ENCODE measurements at places on chromosomes 7 and 10.

DNA sequence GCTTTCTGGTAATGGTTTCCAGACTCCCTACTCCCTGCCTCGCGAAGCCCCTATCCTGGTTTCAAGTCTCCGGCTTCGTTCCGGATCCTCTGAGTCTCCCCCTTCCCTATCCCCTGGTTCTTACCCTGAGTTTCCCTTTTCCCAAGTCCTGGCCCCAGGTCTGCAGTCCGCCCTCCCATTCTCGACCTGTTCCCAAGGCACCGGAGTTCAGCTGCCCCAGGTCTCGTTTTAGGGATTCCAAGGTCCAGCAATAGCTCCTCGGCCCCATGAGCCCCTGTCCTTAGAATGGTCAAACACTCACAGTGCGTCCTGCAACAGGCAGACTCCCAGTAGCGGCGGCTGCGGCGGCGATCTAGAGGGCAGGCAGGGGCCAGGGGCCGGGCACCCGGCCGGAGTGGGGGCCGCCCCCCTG is 274 bp downstream of the PITX3 start:
- DNase-seq: peak; percentile 54

GRCh38 chr7:27911920-27912319 is 172.0 kb downstream of the TAX1BP1 start:
- DNase-seq: no peak

GRCh38 chr7:103388469-103389140 is 41.2 kb downstream of the PSMC2 start:
- DNase-seq: peak; percentile 20

GRCh38 chr10:61081301-61081700 is 137.3 kb upstream of the RHOBTB1 start:
- no peak for DNase-seq

DNA sequence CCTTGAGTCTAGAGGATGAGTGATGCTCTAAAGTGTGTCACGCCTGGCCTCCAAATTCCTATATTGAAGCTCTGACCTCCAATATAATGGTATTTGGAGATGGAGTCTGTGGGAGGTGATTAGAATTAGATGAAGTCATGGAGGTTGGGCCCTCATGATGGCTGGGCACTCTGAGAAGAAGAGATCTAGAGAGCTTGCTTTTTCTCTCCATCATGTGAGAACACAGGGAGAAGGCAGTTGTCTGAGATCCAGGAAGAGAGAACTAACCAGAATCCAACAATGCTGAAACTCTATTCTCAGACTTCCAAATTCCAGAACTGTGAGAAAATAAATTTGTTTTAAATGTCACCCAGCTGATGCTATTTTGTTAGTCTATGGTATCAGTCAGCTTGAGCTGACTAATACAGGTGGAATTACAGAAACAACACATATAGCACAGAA is 15.1 kb downstream of the RNF216 start:
- no peak for DNase-seq

- no peak for DNase-seq
Measured at GRCh38 chr7:83446102-83446669, 202.8 kb downstream of the SEMA3E start.

GRCh38 chr10:35339942-35340341 is 3.6 kb downstream of the CCNY start:
- DNase-seq: no peak

DNA sequence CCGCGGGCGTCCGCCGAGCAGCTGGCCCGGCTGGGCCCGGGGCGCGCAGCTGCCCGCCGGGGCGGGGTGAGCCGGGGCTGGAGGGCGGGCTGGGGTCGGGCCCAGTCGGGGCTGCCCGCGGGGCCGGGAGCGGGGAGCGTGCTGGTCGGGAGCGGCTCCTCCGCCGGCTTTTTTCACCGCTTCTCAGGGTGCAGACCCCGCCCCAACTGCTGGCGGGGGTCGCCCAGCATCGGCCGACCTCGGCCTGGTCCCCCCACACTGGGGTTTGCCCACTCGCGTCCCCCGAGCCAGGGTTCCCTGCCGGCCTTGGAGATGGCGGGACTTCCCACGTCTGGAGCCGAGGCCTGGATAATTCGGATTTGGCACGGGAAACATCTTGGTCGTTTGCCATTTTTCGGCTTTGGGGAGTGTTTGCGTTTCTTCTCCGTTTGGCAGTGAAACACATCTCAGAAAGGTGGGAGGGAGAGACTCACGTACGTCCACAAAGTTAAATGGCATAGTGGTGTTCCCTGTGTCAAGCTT is 432 bp downstream of the TMEM248 start:
- peak; percentile 47 for DNase-seq

GRCh38 chr7:55504967-55505658 is 67.2 kb downstream of the VOPP1 start:
- DNase-seq: no peak

DNA sequence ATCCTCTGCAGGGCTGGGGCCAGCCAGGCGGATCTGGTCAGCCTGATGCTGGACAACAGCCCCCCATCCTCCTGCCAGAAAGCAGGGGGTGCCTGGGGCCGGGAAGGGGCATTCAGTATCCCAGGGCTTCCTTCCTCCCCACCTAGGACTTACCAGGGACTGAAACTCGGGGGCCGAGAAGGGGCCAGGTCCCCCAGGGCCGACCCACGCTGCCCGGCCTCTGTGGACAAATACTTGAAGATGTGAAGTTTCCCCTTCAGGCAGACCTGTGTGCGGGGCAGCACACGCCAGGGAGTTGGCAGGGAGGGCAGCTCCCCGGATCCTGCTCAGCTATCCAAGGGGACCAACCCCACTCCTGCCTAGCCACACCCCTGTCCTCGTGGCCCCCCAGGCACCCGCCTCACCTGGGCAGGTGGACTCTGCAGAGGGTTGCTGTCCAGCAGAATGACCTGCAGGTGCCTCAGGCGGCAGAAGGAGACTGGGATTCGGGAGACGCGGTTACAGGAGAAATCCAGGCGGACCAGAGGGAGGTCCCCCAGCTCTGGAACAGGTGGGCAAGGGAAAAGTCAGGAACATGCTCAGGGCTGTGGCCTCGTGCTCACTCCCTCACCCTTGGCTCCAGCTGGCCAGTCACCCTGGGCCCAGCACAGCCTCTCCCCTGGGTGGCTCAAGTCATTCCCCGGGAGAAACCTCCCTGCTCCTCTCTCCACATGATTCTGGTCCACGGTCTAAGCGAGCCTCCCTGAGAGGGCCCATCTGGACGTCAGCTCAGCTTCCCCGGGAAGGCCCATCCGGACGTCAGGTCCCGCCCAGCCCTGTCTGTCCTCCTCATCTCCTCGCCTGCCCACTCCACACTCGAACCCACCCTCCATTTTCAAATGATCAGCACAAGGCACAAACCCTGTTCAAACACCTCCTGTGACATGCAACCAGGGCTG is 4.8 kb upstream of the SAP25 start:
- DNase-seq: no peak

- no peak for DNase-seq
Measured at GRCh38 chr7:27148031-27148755, 619 bp upstream of the HOXA6 start.

DNA sequence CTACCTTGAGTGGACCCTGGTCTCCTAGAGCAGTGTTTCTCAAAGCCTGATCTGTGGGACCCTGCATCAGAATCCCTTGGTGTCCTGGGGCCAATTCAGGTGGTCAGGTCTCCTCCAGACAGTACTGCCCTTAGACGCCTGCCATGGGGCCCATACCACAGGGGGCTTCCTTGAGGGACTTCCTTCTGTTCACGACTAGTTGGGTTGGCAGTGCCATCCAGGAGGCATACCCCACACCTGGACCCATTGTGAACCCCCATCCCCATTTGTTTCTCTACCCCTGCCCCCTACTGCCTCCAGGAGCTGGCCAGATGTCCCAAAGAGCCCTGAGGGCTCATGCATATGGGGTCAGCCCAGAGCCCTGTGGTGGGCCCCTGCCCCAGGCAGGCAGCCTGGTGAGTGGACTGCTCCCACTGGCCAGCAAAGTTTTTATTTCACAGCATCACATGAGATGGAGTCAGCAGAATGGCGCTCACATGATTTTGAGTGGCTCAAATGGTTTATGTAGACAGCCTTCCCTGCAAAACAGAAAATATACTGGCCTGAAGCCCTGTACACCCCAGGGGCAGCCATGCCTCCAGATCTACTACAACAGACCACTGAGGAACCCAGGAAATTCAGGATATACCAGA is 259.9 kb upstream of the ZMIZ1 start:
- no peak for DNase-seq

GRCh38 chr10:15238555-15239335 is 70.3 kb upstream of the NMT2 start:
- no peak for DNase-seq

- DNase-seq: no peak
Measured at GRCh38 chr7:85688712-85689111, 501.9 kb upstream of the SEMA3D start.

GRCh38 chr7:42180806-42181205 is 56.2 kb downstream of the GLI3 start:
- no peak for DNase-seq

DNA sequence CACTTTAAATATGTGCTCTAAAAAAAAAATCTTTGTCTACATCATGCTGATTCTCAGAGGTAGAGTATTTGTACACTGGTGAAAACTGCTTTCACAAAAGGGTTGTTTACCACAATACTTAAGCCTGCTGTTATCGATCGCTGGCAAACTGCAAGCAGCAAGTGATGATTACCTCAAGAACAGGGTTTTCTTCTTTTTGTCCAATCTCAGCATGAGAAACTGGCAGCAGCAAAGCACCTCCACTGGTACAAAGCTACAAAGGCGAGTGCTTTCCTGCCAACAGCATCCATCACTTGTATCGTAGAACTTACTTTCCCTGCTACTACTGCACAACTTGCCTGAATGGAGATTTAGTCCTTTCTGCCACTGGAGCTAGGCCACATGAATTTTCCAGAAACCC is 276.5 kb downstream of the DGKB start:
- no peak for DNase-seq

DNA sequence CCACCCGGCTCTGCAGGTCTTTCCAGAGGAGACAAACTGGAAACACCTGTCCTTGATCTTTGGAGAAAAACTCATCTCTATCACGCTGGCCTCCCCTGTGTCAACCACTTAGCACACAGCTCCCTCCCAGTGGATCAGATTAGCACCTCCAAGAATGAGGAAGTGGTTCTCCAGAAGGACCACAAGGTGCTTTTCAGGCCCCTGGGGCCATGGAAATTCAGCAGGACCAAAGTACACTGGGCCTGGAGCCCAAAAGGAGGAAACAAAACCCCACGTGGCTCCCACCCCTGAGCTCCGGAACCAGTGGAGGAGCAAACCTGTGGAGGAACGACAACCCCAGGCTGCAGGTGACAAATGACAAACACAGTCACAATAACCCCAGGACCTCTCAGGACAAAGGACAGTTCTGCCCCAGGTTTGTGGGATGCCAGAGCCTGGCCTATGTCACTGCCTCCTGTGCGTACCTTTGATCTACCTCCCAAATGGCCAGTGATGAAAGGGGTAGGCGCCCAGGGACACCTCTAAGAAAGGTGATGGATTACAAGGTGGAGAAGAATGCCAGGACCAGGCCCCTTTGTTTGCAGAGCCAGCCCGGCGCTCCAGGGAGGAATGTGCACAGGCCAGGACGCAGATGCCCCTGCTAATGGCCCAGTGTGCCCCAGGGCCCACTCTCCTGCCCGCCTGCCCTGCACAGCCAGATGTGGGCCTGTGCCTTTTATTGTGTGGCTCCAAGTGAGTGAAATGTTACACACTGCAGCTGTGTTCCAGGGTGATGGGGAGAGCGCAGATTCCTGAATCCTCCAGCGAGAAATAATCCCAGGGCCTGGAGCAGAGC is 5.7 kb downstream of the TNS3 start:
- DNase-seq: no peak

DNA sequence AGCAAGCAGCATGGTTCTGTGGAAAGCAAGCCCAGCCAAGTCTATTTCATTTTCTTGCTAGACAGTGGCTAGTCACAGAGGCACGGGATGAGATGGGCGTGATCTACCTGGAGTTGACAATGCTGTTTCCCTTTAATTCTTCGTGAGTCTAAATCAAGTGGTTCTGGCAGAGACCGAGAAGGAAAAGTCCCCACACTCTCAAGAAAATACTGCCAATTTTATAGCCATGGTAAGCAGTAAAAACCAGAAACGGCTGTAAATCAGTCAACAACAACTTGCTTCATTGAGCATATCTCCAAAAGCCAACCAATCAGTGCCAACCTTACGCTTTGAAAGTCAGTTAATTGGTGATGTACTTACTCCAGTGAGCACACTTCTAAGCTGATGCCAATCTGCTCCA is 223.4 kb downstream of the SEC23IP start:
- no peak for DNase-seq

- no peak for DNase-seq
Measured at GRCh38 chr10:94496010-94496409, 49.6 kb upstream of the HELLS start.

- no peak for DNase-seq
Measured at GRCh38 chr10:63522277-63522687, 1.1 kb downstream of the REEP3 start.

DNA sequence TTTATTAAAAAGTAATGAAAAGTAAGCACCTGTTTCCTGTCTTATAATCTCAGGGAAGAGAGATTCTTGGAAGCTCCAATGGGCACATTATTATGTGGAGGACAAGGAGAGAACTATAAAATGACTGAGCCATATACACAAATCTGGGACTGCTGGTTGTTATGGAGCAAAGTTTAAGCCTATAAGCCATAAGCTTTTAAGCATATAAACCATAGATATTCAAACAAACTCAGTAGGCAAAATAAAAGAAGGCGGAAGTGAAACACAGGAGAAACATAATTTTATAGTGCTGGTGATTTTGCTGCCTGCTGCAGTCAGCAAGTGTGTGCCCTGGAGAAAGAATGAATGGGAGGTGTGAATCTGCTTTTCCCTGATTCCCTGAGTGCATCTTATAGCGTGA is 274.4 kb downstream of the KIF20B start:
- DNase-seq: no peak

DNA sequence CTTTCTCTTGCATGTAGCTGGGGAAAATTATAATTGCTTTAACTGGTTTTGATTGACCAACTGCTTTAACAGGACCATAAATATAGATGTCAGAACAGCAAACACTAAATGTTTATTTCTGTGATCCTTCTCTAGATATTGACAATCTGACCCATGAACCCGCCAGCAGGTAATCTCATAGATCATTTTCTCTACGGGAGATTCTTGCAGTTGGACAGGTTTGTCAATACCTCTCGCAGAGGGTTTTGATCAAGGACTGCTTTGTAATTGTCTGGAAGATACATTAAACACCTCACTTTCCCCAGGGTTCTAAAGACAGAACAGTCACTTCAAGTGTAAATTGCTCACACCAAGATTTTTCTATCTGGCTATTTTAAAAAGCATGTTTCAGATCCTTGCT is 235.8 kb upstream of the RHOBTB1 start:
- DNase-seq: peak; percentile 11
